ENCODE measurements at places on chromosomes 5 and 9.

- DNase-seq: no peak
Measured at GRCh38 chr5:83492331-83492730, 20.8 kb downstream of the VCAN start.

- DNase-seq: no peak
Measured at GRCh38 chr9:128323212-128323730, 632 bp downstream of the COQ4 start.

- DNase-seq: no peak
Measured at GRCh38 chr9:137816531-137817235, 60.9 kb upstream of the CACNA1B start.

DNA sequence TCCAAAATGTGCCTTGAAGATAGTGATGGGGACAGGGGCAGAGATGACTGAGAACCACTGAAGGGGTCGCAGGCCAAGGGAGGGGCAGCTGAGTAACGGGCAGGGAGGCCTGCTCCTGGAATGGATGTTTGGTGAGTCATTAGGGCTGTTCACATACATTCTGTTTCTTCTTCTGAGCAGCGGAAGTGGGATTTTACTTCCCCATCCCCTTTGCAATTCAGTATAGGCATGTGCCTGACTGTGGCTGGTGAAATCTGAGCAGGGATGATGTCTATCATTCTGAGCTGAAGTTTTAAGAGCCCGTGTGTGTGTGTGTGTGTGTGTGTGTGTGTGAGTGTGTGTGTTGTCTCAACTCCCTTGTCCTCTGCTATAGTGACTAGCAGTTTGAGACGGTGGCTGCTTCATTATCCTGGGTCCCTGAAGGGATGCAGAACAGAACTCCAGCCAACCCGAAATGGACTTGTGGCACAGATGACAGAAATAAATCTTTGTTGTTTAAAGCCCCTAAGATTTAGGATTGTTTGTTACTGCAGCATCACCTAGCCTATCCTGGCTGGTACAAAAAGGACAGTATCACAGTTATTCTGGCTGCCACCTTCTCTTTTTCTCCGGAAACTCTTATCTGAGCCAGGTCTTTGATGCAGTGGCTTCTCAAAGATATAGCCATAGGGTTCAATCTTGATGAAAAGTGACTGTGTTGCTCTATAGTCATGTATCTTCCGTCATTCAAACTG, 29.2 kb upstream of the TGFBI start:
- DNase-seq: no peak

DNA sequence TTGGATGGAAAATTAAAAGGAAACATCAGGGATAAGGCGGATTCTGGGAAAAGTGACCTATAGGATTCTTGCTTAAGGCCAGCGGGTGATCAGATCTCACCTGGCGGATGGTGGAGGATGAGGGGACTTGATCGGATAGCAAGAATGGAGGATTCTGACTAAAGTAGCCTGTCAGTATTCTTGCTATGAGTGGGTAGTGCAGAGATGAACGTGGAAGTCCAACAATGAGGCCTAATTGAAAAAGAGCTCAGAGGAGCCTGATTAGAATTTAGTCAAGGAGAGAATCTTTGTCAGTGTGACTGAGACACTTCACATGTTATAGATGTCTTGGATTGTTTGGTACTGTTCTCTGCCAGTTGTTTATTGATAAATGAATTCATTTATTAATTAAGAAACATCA, 24.9 kb downstream of the CAST start:
- DNase-seq: no peak

DNA sequence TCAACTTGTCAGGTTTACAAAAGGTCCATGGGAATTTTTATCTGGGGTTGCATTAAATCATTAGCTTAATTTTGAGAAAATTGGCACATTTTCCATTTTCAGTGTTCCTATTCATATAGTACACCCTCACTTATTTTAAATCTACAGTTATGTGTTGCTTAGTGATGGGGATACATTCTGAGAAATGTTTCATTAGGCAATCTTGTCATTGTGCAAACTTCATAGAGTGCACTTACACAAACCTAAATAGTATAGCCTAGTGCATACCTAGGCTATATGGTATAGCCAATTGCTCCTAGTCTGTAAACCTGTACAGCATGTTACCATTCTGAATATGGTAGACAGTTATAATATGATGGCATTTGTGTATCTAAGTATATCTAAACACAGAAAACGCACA, 19.8 kb upstream of the FAM151B start:
- no peak for DNase-seq

- DNase-seq: no peak
Measured at GRCh38 chr9:21429191-21429590, 11.0 kb upstream of the IFNA1 start.

DNA sequence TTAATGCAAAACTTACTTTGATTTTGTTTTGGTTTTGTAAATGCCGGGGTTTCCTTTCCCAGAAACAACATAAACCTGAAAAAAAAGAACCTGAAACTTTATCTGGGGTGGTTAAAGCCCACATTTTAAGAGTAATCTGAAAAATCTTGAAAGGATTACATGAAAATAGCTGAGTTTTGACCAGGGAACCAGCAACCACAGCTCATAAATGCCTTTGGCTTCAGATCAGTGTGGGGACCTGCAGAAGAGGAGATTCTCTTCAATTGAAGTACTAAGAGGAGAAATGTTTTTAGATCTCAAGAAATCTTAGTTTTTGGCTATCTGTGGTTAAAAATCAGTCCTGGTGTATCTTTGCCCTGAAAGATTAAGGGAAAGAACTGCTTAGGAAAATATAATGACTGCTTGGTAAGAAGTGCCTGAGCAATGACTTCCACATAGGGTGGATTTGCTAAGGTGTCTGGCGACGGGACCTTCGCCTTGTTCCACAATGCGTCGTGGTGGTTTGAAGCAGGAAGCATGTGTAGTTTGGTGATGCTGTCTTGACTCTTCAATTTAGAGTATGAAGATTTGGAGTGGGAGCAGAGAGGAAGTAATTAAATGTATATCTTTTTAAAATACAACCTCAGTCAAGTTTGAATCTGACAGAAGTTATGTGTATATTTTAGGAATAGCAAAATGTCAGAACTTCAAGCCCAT, 186.5 kb downstream of the MAN2A1 start:
- no peak for DNase-seq

DNA sequence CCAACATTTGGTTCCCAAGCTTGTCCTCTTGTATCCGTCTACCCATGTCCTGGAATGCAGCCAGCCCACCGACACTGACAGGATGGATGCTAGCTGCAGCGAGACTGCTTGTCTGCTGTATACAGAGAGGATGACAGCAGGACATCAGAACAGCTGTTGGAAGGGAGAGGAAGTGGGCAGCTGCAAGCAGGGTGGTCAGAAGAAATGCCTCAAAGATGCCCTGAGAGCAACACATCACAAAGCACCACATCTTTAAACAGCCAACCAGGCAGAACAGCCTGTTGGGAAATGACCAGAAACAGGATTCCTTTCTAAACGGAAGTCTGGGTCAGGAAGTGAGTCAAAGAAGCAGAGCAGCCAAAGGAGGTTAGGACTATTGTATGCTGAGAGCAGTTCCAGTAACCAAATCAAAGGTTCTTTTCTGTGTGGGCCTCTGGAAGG, 219.1 kb downstream of the NDUFS4 start:
- no peak for DNase-seq

DNA sequence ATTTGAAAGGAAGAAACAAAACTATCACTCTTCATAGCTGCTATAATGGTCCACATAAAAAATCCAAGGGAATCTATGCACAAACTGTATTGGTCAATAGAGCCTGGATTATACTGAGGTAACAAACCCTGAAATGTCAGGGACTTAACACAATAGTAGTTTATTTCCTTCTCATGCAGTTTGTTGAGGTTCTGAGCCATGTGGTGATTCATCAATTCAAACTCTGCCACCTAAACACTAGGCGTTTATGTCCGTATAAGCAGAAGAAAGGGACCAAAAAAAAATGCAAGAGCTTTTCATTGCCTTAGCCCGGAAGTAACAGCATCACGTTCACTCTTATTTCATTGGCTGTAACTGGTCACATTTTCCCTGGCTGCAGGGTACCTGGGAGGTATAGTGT, 464.7 kb downstream of the ZSWIM6 start:
- DNase-seq: no peak

- DNase-seq: no peak
Measured at GRCh38 chr5:124403281-124403680, 343.2 kb downstream of the ZNF608 start.

DNA sequence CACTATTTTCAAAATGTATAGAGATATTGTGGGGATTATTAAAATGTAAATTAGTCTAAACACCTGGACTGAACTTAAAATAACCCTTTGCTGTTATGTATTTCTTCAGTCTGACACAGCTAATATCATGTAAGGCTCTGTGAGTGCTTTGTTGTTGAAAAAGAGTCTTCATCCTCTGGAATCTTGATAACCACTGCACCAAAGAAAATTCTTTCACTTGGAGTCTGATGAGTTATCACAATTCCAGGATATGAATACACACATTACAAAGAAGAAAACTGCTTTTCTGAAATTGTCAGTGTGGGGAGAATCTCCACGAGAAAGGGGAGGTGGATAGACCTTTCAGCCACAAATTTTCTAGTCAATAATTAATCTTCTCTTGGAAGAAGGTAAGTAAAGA, 42.3 kb upstream of the TARS1 start:
- DNase-seq: no peak

GRCh38 chr9:114051706-114052105, 26.4 kb downstream of the AMBP start:
- DNase-seq: no peak

DNA sequence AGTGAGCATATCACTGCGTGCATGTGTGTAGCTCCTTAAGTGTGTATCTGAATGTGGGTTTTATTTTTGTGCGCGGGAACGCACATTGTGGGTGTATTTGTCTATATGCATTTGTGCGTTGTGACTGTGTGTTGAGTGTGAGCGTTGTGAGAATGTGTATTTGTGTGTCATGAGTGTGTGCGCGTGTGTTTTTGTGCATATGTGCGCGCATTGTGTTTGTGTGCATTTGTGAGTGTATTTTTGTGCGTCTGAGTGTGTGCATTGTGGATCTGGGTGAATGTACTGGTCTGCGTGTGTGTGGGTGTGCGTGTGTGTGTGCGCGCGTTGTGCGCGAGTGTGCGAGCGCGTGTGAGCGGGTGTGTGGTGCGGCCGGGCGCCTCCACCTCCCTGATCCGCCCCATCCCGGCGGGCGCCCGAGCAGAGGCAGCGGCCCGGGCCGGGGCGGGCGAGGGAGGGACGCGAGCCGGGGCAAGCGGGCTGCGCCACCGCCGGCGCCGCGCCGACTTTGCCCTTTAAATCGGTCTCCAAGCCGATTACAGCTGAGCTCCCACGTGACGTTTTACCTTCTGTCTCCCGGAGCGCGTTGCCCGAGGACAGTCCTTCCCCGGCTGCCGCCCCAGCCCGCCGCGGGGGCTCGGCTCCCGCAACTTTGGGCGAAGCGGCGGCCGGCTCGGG, at the start of gene RASGRF2:
RASGRF2 (plus strand) TSS at position 596 of the 675 bp plus-strand sequence. CDS start 376 bp downstream, outside the sequence.
- no peak for DNase-seq

- DNase-seq: no peak
Measured at GRCh38 chr5:144467792-144468191, 297.1 kb downstream of the KCTD16 start.

GRCh38 chr5:179275381-179275878, 69.8 kb downstream of the ADAMTS2 start:
- DNase-seq: no peak

- DNase-seq: no peak
Measured at GRCh38 chr5:53127107-53127506, 17.6 kb upstream of the MOCS2 start.

DNA sequence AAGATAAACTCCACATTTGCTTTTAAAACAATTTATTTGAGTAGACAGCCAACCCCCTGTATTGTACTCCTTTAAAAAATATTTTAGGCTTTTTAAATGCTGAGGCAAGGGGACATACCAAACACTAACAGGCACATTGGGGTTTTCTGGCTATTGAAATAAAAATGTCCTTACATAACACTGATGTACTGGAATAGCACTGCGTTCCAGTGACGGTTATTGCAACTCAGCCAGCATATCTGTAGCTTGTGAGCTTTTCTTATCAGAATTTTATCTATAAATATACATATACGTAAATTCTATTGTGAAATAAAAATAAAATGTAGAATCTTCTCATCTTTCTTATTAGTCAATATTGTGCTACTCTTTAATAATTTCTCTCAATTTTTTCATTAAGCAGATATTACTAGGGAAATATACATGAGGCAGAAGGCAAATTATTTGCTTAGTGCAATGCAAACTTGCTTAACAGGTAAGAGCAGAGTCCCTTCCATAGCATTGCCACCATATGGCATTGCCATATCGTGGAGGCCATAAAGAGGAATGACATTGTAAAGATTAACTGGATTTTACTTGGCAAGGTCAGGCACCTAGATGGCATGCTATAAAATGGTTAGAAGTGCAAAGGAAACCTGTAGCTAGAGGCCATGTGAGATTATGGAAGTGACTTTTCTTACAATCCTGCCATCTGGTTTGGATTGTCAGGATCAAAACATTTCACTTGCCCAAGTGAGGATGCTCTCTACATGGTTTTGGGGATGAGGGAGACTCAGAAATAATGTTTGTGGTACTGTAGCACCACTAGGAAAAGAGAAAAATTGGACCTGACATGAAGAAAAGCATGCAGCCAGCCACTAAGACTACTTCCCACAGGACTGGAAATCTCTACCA, 94.8 kb upstream of the CDKN2B start:
- no peak for DNase-seq

DNA sequence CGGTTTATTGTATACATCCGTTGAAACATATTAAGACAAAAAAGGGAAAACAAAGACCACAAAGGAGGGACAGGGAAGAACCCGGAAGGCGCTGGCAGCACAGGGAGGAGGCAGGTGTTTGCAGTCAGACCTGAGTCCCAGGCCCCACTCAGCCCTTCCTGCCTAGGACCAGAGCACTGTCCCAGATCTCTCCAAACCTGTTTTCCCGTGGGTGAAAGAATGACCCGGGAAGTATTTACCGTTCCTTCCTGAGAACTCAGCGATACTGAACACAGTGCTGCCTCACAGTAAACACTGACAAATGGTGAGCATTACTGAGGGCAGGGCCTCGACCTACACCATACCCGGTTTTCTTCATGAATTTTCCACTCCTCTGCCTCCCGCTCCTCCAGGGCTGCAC, 1.2 kb downstream of the ABO start:
- DNase-seq: no peak

DNA sequence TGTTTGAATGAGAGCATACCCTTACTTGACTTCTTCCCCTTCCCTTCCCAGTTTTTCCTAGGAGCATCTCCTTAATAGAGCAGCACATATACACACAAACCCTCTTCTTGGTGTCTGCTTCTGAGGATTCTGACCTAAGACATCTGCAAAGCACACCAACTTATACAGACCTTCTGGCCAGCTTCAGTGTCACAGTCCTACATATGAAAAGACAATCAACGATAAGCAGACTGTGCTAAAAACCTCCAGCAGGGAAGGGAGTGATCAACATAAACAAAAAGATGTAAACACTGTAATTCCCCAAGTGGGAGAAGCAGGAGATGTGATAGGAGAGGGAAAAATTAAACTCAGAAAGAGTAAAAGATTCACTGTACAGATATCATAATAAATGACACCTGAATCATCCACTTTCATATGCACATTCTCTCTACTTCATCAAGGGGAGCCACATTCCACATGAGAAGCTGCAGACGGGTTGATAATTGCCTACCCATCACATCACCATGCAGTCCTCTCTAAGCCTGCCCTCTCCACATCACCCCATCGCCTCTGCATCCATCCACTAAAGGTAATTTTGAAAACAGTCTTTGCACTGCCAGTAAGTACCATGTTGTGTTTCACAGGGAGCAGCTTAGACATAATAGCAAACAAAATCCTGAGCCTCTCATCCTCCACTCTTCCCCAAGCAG, 13.0 kb downstream of the APBA1 start:
- no peak for DNase-seq

- DNase-seq: no peak
Measured at GRCh38 chr5:144249755-144250464, 79.2 kb downstream of the KCTD16 start.

GRCh38 chr5:160186480-160186879, 42.8 kb upstream of the FABP6 start:
- DNase-seq: no peak
